ENCODE measurements at places on chromosomes 2 and 18.
A peak's percentile ranks its signal among the peaks of the same experiment; 100 is the strongest.

DNA sequence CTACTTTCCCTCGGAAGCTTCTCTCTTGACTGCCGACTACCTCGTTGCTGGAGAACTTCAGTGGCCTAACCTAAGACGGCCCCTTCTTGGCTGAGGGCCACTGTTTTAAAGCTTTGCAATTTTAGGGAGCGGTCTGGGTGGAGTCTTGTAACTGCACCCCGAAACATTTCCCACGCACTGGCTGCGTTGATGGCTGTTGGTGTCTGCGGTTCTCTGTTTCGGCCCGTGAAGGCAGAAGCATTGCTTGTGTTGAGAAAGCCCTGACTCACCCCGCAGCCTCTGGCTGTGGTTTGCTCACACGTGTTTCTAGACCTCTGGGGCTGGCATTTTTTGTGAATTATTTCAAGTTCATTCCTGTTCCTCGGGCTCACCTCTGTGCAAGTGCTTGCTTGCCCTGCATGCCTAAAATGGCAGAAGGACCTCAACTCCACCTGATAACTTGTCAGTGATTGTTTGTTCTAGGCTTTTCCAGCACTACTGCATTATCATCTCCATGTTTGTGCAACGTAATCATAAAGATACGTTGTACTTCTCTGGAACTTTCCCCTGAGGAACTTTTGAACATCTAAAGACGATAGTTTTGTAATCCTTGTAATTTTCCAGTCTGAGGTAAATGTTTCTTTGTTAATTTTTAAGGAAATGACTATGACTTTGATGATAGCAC is 94.2 kb upstream of the DLX2 start:
- DNase-seq = no peak

- no peak for DNase-seq
Observed at GRCh38 chr2:101778102-101778501, 80.6 kb downstream of the MAP4K4 start.

DNA sequence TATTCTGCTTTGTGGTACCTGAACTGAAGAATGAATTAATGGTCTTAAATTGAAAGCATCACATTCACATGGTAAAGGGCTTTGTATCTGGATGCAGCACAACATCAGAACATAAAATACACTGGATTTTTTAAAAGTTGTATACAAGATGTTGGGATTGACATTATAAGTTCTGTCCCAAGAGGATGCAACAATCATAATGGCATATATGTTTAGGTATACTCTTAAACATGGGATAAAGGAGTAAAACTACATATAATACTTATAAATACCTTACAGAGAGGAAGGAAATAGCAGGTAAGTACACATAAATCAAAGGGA is 171.9 kb downstream of the THADA start:
- no peak for DNase-seq

DNA sequence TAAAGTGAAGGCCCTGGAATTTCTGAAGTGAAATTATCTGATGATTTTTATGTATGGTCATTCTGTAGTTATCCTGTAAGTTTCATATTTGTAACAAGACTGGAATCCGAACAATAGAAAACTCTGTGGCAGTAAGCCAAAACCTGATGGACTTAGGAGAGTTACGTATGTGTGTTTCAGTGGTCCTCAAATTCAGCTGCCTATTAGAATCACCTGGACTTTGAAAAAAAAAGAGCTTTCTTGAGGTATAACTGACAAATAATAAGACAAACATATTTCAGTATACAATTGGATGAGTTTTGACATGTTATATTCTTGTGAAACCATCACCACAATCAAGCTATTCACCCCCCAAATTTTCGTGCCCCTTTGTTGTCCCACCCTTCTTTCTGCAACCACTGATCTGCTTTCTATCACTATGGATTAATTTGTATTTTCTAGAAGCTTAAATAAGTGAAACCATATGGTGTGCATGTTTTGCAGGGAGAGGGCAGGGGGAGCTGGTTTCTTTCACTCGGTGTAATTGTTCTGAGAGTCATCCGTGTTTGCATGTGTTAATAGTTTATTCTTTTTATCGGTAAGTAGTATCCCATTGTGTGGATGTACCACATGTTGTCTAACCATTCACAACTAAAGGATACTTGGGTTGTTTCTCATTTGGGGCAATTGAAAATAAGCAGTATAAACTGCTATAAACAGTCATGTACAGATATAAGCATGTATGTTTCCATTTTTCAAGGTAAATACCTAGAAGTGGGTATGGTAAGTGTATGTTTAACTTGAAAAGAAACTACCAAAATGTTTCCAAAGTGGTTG is 50.2 kb upstream of the EML4 start:
- DNase-seq = no peak

DNA sequence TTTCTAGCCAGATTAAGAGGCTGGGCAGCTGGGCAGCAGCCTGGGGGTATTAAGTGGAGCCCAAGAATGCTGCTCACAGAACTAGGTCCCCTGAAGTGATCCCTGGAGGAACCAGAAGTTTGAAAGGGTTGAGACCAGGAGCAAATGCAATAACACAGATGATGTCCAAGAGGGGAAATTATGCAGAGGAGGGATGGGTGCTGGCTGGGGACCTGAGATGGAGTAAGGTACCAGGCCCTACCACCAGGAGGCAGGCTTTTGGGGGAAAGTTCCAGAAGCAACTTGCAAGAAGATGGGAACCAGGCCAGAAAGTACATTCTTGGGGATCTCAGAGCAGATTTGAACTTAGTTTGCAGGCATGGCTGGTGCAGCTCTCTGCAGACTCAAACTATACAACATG is 175.1 kb downstream of the NCK2 start:
- DNase-seq = peak; percentile 6

- DNase-seq = no peak
Observed at GRCh38 chr18:3209859-3210569, 9.8 kb downstream of the MYOM1 start.
